ENCODE measurements at places on chromosomes 2 and 18.

DNA sequence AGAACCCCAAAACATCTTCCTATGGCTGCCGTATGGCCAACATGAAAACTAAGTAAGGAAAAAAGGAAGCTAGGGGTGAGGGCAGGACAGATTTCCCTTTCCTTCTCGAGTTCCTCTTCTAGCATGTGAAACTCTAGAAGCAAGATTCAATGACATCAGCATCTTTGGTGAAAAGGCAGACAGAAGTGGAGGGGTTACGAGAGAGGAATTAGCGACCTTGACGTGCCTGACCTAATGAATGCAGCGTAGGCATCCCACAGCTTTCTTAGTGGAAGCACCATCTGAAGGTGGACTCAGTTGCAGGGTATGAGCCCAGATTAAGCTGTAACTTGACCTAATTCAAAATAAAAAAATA, 47.9 kb upstream of the PELI1 start:
- DNase-seq: no peak

- peak; percentile 81 for DNase-seq
Measured at GRCh38 chr18:39966275-39966674, 1988.8 kb upstream of the PIK3C3 start.

- no peak for DNase-seq
Measured at GRCh38 chr2:205741256-205741978, 59.1 kb downstream of the NRP2 start.

DNA sequence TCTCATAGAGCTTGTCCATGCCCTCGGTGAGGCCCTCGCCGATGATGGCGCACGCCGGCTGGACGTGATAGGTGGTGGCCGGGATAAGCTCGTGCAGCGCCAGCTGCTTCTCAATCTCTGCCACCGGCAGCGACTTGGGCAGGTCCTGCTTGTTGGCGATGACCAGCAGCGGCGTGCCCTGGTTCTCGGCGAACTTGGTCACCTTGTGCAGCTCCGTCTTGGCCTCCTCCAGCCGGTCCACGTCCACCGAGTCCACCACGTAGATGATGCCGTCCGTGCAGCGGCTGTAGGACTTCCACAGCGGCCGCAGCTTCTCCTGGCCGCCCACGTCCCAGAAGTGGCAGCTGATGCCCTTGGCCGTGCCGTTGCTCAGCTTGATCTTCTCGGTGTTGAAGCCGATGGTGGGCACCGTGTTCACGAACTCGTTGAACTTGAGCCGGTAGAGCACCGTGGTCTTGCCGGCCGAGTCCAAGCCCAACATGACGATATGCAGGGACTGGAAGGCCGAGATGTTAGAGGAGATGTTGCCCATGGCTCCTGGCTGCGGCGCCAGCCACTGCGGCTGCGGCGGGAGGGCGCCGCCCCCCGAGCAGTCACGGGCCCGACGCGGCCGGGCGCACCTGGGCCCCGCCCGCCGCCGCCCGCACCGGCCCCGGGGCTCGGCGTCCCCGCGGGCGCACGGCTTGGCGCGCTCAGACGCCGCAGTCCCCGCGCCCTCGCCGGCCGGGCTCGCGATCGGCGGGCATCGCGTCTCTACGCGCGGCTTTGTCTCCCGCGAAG, 636 bp downstream of the ARL4C start:
- peak; percentile 79 for DNase-seq

- DNase-seq: no peak
Measured at GRCh38 chr2:112021781-112022231, 33.3 kb upstream of the TMEM87B start.
